HT1080 (cell line): ENCODE measurements at places on chromosomes 2 and 18.

DNA sequence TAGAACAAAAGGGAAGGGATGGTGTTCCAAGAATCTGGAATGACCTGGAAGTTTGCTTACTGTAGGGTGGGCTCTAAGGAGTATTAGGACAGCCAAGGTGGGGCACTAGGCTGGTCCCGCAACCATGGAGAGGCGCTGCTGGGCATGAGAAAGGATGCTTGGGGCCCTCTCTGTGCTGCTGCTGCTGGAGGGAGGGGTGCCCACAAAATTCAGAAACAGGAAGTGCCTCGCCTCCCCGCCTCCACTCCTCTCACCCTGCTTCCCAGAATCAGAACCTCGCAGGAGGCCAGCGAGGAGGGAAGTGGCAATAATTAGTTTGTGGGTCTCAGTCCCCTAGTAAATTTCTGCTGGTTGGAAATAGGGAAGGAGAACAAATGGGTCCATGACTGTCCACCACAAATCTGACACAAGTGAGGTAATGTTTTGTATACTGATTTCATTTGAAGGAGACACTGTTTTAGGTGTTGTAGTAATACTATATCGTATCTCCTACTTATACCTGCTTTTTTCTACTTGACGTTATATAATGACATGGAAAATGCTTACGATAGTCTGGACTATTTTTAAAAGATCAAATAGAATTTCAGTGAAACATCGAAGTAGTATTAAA is 7.9 kb upstream of the PDCL3 start:
- no peak for DNase-seq

DNA sequence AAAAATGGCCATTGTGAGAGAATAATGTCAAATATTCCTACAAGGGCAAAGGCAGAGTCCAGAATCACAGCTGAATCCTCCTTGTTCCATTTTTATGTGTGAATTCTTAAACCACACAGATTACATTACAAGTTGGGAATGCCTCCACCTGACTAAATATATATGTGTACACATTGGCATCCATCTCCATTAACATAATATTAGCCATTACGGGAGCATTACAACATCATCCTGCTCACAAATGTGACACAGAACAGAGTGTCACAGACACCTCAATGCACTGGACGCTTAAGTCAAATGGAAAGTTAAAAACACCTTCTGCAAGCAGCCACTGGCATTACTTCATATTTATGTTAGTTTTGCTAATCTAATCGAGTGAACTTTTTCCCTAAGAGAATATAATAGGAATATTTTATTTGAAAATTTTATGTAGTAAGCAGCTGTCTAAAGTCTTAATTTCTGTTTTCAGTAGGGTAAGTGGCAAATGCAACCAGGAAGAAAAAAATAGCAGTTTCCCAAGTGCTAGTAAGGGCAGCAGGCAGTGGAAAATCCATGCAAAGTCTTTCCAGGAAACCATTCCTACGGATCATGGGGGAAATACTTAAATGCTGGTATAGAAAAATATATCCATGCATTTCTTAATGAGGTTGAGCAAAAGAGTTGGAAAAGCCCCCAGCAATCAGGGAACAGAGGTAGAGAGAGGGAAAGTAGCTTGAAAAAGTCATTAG is 255.6 kb downstream of the OSR1 start:
- no peak for DNase-seq

DNA sequence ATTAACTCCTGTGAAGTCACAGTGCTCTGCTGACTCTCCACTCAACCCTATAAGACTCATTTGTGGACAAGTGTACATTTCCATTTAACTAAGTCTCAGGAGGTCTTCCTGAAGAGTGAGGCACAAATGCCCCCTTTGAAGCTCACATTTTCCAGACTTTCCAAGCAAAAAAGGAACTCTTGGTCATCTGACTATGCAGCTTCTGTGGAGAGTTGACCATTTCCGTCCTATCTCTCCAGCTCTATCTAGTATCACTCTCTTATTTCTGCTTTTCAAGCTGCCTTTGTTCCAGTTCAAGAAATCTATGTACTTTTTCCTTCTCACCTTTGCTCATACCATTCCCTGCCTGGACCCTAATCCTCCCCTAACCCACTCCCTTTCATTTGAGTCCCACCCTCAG is 77.0 kb downstream of the ANTXR1 start:
- no peak for DNase-seq

- DNase-seq, result no peak
Measured at GRCh38 chr2:71879509-71880184, 268.0 kb downstream of the CYP26B1 start.

DNA sequence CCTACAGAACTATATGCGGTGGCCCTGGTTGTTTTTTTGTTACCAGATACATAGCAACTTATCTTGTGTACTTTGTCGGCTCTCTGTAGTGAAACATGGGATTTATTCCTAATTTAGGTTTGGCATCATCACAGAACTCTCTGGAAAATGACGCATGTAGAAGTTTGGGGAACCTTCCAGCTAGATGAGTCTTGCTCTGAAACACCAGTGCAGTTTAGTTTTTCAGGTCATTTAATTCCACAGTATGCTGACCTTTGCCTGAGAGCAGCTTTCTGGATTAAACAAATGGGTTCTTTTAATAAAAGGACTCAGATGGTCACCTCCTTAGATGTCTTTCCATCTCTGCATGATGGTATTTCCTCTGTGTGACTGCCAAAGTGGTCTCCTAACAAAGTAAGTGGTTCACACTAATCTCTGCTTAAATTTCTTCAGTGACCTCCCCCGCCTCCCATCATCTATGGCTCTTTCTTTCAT is 39.9 kb downstream of the MYO3B start:
- no peak for DNase-seq

DNA sequence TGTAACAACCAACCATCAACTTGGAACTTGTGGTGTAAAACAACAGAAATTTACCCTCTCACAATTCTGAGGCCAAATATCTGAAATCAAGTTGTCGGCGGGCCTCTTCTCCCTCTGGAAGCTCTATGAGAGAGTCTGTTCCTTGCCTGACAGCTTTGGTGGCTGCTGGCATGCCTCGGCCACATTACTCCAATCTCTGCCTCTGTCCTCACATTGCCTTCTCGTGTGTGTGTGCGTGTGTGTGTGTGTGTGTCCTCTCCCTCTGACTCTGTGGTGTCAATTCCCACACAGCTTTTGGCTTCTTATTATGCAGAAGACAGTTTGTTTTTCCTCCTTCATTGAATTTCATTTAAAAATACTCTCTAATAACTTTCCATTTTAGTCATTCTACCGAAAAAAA is 50.4 kb downstream of the ZDBF2 start:
- DNase-seq, result no peak

DNA sequence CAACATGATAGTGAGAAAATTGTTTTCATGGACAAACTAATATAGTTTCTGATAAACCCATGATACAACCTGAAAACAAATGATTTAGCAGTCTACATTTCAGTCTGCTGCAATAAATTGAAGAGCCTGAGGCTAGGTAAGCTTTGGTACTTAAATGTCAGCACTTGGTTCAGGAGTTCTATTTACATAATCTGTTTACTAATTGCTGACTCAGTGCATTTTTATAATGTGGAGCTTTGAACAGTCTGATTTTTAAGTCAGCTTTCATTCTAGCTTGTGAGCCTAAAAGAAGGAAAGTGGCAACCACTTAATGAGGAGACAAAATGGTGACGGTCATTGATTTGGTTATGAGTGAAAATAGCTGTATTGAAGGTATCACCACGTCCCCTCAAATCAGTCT is 488.6 kb downstream of the CPS1 start:
- DNase-seq, result no peak
